ENCODE measurements at places on chromosomes 2 and 18.

DNA sequence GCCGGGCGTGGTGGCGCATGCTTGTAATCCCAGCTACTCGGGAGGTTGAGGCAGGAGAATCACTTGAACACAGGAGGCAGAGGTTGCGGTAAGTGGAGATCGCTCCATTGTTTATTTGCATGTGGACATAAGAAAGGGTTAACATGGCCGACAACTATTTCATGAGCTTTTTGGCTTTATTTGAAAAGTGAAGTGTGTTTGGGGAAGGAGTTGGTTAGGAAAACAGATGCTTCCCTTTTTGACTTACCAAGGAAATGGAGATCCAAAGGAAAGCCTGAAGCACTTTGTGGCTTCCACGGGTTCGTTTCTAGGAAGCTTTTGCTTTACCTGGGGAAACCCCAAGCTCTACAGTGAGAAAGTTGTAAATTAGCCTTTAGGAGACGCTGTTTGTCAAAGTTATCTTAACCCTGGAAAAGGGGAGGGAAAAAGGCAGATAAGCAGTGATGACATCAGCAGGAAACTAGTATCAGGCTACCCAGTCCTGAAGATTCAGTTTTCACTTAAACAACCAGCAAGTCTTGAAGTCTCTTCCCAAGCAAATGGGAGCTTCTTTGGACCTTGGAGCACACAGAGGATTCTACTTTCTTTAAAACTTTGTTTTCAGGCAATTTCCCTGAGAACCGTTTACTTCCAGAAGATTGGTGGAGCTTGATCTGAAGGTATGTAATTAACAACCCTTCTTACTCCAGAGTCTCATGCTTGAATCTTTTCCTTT lies at the start of gene CASP10:
TSS of gene CASP10 (plus strand) at position 492 of the 715 bp plus-strand sequence. CDS start 2,637 bp downstream, outside the sequence.
- DNase-seq, result peak; percentile 70

GRCh38 chr2:7089284-7089683 lies 172.1 kb downstream of the RNF144A start:
- no peak for DNase-seq

DNA sequence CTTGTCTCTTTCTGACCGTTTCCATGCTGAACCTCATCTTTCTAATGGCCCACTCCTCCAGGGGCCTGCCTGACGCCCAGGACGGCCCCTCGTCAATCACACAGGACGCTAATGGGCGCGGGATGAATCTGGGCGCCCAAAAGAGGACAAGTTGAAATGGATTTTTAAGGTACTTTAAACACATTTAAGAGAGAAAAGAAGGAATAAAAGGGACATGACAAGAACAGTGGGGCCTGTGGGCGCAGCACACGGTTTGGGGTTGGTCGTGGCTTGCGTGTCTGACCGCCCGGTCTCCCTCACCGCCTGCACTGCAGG lies 607 bp upstream of the UBE2F start:
- no peak for DNase-seq

DNA sequence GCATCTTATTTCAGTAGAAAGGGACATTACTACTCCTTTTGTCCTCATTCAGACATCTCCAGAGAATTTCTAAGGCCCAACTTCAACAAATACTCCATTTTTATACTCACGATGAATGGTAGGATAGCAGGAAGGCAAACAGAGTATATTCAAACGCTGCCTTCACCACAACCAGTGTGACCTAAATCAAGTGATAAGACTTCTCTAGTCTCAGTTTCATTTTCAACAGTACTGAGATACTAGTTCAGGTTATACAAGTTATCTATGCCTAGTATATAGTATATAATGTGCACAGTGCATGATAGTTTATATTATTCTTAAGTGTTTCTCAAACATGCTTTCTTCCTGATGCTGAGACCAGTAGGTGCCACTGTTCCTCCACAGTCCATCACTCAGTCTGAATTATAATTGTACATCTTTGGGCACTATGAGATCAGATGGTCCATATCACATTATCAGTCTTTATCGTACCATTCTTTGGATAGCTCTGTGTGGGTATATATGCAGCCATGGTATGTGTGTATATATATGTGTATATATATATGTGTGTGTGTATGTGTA lies 66.3 kb upstream of the RPE start:
- no peak for DNase-seq

GRCh38 chr2:115161771-115162493 lies 719.5 kb downstream of the DPP10 start:
- DNase-seq, result no peak

GRCh38 chr2:179592167-179592936 lies 269.1 kb downstream of the ZNF385B start:
- DNase-seq, result no peak

DNA sequence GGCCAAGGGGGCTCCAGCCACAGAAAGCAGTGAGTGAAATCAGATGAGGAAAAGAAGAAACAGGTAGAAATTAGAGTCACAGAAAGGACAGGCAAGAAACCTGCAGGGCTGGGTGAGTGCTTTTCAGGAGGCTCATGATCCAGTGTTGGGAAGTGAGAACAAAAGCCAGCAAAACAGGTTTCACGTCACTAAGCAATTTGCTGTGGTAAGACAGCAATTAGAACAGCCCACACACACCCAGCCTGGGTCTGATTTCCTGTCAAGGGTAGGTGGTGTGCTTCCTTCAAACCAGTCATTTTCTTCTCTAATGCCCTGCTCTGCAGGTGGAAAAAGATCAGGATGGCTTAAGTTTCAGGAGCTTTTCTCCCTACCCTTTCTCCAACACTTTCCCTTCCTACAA lies 52.9 kb upstream of the XDH start:
- no peak for DNase-seq

DNA sequence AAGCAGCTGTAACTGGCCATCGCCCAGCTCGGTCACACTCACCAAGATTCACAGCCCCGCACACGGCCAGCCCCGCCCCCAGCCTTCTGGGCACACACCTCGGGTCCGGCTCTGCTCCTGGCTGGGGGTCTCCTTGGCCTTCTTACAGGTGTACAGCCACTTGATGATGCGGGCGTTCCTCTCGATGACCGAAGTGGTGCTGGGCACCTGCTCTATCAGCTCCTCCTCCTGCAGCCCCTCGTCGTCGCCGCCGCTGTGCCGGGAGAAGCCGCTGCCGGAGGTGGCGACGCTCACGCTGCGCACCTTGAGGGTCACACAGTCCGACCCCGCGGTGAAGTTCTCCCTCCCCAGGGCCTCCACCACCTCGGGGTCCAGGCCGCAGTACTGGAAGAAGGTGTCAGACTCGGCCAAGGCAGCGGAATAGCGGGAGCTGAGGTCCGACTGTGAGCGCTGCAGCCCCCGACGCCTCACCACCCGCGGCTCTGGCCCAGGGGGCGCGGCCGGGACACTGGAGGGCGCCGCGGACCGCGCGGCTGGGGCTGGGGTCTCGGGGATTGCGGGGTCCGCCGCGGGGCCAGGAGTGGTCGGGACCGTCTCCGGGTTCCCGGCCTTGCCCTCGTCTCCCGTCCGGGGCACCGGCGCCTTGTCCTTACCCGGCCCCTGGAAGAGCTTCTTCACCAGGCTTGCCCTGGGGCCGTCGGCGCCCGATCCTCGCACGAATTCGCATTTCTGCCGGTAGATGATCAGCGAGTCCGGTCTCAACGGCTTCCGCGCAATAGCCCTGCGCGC lies 769 bp downstream of the FAM110C start:
- no peak for DNase-seq

DNA sequence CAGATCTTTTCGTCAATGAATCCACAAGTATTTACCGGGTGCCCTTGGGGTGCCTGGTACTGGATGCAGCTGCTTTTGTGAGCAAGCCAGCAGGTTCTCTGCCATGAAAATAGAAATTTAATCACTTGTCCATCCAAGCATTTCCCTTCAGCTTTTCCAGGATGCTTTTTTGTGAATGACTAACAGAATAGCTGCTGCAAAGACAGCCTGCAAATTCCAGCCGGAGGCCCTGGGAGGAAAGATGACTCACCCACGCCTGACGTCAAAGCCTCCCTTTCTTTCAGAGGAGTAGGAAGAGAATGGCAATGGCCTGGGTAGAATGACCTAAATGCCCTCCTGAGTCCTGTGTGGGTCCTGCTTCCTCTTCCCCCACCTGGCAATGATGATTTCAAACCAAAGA lies 111.9 kb downstream of the AP1S3 start:
- peak; percentile 74 for DNase-seq

- no peak for DNase-seq
These were observed 92.3 kb downstream of the PRKCE start for GRCh38 chr2:45743531-45744396.

- no peak for DNase-seq
These were observed 465.0 kb upstream of the CWC22 start for GRCh38 chr2:180472133-180472532.

GRCh38 chr2:37593024-37593423 lies 78.4 kb downstream of the CDC42EP3 start:
- DNase-seq, result no peak
